ENCODE measurements at places on chromosomes 2 and 18.
A peak's percentile ranks its signal among the peaks of the same experiment; 100 is the strongest.

DNA sequence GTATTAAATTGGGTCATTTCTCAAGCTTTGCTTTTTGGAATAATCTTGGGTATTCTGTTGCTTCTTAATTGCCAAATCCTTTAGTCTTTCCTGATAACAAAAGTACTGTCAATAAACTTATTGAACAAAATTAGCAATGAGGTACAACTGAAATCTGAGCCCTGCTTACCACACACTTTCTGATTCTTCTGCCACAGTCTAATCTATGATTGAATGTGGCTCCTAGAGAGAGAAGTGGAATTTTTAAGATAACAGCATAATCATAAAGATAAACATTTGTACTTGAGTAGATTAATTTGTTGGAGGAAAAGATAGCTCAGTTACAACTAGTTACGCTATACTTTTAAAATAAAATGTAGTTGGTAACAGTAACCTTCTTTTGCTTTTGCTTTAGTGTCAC lies 354.8 kb downstream of the CELF4 start:
- DNase-seq, result no peak

DNA sequence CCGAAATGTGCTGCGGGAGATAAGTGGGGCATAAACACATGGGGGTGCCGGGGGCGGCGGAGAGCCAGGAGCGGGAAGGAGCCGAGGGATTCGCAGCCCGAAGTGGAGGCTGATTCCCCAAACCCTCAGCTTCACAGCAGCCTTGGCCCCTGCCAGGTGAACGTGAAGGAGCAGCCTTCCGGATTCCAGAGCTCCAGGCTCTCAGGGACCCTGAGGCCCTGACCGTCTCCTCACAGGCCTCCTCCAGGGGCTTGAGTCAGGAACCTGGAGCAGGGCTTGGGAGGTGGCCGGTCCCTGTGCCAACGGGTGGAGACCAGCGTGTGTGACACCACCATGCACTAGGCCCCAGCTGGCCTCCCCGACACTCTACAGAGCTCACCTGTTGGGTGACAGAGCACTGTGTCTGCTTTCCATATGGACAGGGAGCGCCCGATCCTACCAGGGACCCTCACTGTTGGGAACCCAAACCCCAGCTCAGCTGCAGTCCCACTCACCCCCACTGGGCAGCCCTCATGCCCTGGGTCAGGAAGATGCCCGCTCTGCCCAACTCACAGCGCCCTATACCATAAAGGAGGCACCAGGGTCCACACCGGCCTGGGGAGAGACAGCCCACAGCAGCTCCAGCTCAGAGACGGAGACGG lies 117.6 kb upstream of the OTOS start:
- DNase-seq, result no peak

- no peak for DNase-seq
These were observed 8.0 kb upstream of the KLHL29 start for GRCh38 chr2:23376972-23377371.

- no peak for DNase-seq
These were observed 52.2 kb downstream of the NCOA1 start for GRCh38 chr2:24543252-24543651.

- DNase-seq, result no peak
These were observed 60.4 kb downstream of the BOD1L2 start for GRCh38 chr18:57207124-57207916.

DNA sequence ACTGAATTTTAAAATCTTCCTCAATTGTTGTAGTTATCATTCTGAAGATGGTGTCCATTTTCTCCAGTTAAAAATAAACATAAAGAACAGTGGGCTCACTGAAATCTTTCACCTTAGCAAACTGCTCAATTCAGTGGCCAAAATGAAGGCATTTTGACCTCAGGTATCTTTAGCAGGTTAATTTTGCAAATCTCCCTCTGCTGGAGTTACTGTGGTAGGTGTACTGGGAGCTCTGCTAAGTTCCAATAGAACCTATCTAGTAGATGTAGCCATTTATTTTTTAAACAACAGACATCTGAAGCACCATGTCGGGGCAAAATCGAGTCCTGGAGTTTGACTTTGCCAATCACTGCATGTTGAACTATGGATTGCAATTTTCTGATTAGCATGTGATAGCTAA lies 177.1 kb downstream of the IRS1 start:
- DNase-seq, result no peak

DNA sequence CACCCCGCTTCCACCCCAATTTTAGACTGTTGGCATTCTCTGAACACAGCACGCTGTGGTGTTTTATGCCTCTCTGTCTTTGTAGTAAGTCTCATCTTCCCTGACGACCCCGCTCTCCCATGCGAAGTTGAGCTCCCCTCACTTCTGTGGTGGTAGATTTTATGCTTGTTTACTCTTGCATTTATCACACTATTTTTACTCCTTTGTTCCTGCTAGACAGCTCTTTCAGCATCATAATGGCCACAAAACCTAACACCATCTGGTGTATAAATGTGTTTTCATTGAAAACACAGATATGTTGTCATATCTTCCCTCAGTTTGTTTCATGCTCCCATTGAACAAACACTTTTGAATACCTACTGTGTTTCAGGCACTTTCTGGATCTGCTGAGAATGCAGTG lies 57.1 kb downstream of the PKP4 start:
- no peak for DNase-seq

GRCh38 chr2:132652474-132652873 lies 17.5 kb downstream of the LYPD1 start:
- DNase-seq, result no peak

- no peak for DNase-seq
These were observed 15.5 kb downstream of the MROH2A start for GRCh38 chr2:233793465-233794127.

DNA sequence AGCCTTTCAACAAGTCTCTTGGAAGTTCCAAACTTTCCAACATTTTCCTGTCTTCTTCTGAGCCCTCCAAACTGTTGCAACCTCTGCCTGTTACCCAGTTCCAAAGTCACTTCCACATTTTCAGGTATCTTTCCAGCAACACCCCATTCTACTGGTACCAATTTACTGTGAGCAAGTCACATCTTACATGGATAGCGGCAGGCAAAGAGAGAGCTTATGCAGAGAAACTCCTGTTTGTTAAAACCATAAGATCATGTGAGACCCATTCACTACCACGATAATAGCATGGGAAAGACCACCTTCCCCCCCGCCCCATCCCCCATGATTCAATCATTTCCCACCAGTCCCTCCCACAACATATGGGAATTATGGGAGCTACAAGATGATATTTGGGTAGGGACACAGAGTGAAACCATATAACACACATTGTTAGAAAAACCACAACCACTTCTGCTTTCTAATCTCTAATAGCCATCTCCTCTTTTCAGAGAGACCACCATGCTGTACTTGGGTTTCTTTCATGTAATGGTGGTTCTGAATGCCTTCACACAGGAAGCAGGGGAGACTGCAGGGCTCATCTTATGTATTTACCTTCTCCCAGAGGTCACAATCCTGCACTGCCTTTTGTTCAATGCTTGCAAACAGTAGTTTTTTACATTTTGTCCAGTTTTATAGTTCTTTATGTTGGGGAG lies 46.0 kb upstream of the CALCRL start:
- DNase-seq, result no peak

GRCh38 chr2:55158111-55158814 lies 73.8 kb downstream of the CLHC1 start:
- no peak for DNase-seq

GRCh38 chr2:40332191-40332826 lies 119.6 kb downstream of the SLC8A1 start:
- DNase-seq, result peak; percentile 80

- no peak for DNase-seq
These were observed 61.3 kb downstream of the TSN start for GRCh38 chr2:121816797-121817196.

GRCh38 chr2:205937211-205937610 lies 148.8 kb downstream of the INO80D start:
- no peak for DNase-seq

DNA sequence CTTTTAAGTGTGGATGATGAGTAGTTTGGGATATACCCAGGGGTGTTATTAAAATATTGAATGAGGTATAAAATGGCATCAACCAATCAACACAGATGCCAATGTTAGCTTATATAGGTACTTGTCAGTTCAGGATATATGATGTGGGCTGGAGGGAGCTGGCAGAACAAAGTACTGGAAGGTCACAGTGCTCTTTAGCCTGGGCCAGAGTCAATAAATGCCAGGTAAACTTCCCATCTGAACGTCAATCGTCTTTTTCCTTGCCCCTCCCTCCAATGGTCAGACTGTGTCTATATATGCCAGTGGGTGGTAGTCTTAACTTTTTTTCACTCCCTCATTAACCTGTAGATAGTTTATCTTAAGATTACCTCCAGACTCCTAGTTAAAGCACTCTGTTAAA lies 140.8 kb upstream of the RBMS1 start:
- no peak for DNase-seq

DNA sequence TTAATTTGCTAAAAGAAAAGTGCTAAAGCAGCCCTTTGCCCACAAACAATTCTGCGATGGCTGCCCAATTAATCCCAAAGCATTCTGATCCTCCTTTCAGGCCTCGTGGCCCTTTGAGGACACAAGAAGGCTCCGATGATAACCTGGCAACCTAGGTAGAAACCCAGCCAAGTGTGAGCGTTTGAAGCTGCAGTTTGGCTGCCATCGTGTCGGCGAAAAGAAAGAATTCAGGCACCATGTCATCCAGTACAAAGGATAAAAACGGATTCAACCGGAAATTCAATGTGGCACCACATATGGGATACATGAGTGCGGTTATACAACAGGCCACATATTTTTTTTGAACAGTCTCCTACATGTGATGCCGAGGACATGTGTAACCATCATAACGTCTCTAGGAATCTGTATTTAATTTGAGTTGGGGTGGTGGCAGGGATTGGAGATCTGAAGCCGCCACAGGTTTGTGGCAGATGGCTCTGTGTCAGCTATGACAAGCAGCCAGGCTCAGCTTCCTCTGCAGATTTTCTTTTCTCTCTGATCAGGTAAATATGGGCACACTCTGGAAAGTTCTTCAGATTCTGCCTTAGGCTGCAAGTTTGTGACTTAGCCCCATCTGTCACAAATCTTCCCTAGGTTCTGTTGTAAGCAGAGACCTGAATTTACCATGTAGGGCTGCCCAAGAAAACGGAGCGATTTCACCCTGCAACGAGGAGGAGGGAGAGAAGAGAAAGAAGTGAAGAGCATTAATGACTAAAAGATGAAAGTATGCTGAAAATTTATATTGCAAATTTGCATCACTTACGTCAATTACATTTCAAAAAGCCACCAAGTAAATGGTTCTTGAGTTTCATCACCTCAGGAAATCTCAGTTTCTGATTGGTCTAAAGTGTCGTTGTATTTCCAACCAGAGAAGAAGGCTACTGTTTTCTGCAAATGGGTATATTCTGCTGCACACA lies 573.2 kb downstream of the ZEB2 start:
- DNase-seq, result no peak

- DNase-seq, result no peak
These were observed 272.9 kb downstream of the PAX3 start for GRCh38 chr2:222025881-222026271.

DNA sequence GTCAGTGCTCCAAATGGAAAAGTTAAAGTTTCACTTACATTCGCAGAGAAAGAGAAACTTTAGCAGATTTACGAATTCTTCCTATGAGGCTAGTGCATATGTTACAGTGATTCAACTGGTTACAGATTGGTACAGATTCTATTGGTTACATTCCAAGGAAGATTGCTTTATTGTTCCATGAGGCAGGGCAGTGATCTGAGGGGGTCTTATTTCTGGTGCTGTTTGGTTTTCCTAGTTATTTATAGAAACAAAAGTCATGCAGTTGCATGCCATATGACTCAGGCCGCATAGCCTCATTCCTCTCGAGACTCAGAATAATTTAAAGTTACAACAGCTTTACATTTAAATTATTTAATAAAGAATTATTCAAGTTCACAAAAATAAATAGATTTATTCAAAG lies 385.4 kb upstream of the SYT4 start:
- peak; percentile 92 for DNase-seq

DNA sequence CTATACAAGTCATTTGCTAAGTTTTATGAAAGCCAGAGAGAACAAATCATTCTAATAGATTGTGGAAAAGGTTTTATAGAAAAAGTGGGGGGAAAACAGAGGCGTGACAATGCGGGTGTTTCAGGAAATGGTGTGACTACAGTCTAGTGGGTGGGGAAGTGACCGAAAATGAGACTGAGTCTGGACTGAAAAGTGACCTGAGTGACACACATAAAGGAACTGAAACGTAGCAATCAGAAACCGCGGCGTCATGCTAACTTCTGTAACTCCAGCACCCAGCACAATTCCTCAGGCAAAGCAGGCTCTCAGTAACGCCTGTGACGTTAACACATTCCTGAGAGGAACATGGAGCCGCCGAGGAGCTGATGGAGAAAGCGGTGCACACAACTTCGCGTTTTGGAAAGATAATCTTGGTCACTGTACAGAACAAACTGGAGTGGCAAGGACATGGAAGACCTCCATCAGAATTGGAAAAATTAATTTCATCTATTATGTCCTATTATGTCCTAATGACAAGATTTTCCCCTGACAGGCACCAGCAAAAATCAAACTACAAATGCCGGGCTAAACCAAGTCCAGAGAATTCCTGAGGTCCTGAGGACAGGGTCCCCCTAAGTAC lies 1.4 kb upstream of the CD226 start:
- no peak for DNase-seq

DNA sequence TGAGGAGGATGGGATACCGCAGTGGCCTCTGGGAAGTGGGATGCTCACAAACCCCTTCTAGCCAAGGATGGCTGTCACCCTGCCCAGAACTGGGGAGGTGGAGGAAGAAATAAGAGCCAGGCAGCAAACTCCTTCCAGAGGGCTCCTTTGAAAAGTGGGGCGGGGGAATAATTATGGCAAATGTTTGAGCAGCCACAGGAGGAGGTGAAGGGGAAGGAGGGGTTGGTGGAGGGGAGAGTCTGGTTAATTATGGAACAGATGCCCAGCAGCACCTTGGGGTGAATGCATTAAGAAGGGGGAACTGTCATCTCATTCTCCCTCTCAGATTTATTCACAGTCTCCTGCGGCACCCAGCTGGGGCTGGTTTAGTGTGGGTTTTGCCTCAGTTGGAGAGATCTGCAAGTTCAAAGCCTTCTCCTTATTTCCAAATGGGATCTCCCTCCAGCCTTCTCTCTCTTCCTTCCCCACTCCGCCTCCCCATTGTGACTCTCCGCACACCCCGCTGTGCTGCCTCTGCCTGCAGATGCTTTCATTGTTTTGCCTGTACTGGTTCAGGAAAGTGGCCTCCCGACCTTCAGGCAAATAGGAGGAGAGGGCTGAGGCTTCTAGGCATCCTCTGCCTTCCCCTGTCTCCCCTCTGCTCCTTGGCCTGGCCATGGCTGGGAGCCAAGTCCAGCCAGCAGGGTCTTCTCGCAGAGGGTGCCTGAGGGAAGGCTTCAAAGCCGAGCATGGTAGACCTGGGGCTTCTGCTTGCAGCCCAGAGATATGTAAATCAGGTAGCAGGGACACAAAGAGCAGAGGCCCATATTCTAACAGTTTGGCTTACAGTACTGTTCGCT lies 457.2 kb upstream of the MEX3C start:
- DNase-seq, result no peak

DNA sequence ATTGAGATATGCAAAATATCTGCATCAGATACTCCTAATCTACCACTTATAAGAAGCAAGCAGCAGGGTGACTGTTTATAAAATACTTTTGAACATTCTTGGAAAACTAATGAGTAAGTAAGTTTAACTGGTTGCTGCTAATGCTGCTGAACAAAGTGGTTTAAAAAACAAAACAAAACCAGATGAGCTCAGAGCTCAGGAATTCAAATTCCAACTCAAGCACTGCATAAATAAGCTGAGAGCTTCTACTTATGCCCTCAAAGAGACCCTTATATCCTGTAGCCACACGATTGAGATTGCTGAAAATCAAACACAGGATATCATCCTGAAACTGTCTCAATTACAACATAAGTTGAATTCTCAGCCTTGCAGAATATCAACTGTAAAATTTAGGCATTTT lies 62.3 kb upstream of the NYAP2 start:
- peak; percentile 92 for DNase-seq
